T1000 (cell line): ENCODE measurements at places on chromosomes 13 and 19.

GRCh38 chr19:28607066-28607583 lies 605.8 kb downstream of the UQCRFS1 start:
- DNase-seq = no peak

GRCh38 chr13:102394158-102395053 lies 7.4 kb downstream of the FGF14 start:
- peak; percentile 65 for DNase-seq

- DNase-seq = peak; percentile 80
Observed at GRCh38 chr19:11191273-11191755, 6.0 kb downstream of the KANK2 start.

DNA sequence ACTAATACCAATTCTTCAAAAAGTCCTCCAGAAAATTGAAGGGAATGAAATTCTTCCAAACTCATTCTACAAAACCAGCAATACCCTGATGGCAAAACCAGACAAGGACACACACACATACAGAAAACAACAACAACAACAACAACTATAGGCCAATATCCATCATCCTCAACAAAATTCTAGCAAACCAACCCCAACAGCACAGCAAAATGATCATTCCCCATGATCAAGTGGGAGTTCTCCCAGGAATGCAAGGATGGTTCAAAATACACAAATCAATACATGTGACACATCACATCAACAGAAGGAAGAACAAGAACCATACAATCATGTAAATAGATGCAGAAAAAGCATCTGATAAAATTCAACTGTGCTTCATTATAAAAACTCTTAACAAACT lies 18.7 kb upstream of the ZNF181 start:
- DNase-seq = no peak

GRCh38 chr13:29005035-29005762 lies 185.1 kb downstream of the MTUS2 start:
- no peak for DNase-seq

- no peak for DNase-seq
Observed at GRCh38 chr13:113765564-113765910, 6.5 kb downstream of the TMEM255B start.

GRCh38 chr13:50358231-50359040 lies 343.2 kb downstream of the KCNRG start:
- DNase-seq = no peak

- DNase-seq = no peak
Observed at GRCh38 chr19:2477141-2477710, 1.3 kb downstream of the GADD45B start.

GRCh38 chr19:4401769-4402170 lies 670 bp upstream of the CHAF1A start:
- no peak for DNase-seq

GRCh38 chr13:23202383-23202782 lies 21.6 kb downstream of the SGCG start:
- DNase-seq = no peak

DNA sequence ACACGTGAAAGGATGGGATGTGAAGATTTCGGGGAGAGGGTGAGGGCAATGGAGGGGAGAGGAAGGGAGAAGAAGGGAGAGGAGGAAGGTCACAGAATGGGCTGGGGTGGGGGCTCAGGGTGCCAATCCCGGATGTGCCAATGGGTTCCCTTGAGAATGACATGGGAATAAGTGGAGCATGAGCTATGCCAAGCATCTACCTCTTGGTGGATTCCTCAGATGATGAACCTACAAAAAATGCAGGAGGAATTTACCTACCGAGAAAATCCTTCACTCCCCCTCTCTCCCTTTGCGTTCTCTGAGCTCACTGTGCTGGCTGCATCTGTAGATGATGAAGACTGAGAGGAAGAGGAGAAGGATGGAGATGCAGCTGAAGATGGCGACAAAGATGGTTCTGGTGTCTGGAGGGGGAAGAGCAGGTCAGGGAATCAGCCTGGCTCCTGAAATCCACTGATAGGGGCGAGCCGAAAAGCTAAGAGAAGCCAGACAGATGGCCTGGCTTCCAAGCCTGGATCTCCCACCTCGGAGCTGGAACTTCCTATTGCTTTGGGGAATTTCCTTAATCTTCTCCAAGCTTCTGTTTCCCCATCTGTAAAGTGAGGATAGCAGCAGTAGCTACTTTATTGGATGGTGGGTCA lies 21.6 kb downstream of the VSTM1 start:
- DNase-seq = no peak

- no peak for DNase-seq
Observed at GRCh38 chr19:49552749-49553148, 24.9 kb downstream of the RCN3 start.

DNA sequence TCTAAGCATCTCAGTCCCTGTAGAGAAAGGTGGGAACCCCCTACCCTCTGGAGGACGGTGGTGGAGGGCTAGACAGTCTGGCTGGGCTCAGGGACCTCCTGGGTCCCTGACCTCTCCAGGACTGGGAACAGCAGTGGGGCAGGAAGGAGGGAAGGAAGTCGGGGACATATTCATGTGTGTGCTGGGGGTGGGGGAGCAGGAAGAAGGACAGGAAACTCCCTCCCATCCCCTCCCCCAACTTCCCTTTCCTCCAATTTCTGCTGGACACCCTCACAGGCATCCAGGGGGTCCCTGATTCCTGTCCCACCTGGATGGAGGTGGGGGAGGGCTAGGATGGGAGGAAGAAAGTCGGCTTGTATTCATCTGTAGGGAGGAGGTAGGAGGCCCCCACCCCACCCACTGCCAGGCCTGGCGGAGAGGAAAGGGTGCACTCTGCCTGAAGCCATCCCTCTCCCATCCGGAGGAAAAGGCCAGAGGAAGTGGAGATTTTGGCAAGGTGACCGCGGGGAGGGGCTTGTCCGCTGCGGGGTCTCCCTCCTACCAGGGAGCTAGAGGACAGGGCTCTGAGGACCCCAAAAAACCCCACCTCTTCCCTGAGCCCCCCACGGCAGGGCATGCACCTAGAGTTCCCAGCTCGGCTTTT lies 2.3 kb downstream of the NOVA2 start:
- DNase-seq = no peak

GRCh38 chr13:37997641-37998040 lies 128.1 kb upstream of the TRPC4 start:
- no peak for DNase-seq

- DNase-seq = no peak
Observed at GRCh38 chr19:55481148-55481793, 3.7 kb upstream of the NAT14 start.

DNA sequence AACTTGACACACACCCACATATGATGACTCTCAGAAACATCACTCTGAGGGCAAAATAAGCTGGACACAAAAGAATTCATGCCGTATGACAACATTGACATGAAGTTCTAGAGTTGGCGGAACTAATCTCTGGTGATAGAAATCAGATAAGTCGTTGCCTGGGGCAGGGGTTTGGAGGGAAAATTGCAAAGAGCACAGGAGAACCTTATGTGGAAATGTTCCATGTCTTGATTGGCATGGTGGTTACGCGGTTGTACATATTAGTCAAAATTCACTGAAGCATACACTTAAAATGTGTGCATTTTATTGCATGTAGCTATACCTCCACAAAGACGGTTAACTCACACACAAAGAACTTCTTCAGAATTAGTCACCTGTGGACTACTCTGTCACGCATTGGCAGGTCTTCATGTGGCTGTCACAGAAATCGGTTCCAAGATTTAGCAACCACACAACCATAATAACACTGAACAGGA lies 137.8 kb upstream of the GJB6 start:
- DNase-seq = no peak

- DNase-seq = no peak
Observed at GRCh38 chr13:104460554-104460953, 1394.3 kb upstream of the SLC10A2 start.

- peak; percentile 59 for DNase-seq
Observed at GRCh38 chr19:4051175-4052101, 15.3 kb downstream of the ZBTB7A start.

DNA sequence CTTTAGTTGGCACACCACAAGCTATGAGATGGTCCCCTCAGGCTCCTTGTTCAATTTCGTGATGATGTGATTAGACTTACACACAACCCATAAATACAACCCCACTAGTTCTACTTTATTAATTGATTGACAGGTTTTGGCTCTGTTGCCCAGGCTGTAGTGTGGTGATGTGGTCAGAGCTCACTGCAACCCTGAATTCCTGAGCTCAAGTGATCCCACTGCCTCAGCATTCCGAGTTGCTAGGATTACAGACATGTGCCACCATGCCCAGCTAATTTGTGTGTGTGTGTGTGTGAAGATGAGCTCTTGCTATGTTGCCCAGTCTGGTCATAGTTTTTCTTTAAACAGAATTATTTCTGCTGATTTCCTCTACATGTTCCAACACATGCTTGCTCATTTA lies 17.5 kb upstream of the HTR2A start:
- no peak for DNase-seq
